ENCODE measurements at places on chromosomes 4 and X. TPM values are rescaled to one million over a fixed set of nuclear protein-coding genes. Genes with fewer than 3 reads are reported as not detected.

The SMIM20 gene
- 29.8 TPM for total RNA-seq

The WWC2 gene
- 41.3 TPM for total RNA-seq

The AR gene
- 13.2 TPM for total RNA-seq

The HMX1 gene
- total RNA-seq = not detected

- no peak for DNase-seq
Observed at GRCh38 chrX:112681976-112682375, 2.2 kb upstream of the LHFPL1 start.

DNA sequence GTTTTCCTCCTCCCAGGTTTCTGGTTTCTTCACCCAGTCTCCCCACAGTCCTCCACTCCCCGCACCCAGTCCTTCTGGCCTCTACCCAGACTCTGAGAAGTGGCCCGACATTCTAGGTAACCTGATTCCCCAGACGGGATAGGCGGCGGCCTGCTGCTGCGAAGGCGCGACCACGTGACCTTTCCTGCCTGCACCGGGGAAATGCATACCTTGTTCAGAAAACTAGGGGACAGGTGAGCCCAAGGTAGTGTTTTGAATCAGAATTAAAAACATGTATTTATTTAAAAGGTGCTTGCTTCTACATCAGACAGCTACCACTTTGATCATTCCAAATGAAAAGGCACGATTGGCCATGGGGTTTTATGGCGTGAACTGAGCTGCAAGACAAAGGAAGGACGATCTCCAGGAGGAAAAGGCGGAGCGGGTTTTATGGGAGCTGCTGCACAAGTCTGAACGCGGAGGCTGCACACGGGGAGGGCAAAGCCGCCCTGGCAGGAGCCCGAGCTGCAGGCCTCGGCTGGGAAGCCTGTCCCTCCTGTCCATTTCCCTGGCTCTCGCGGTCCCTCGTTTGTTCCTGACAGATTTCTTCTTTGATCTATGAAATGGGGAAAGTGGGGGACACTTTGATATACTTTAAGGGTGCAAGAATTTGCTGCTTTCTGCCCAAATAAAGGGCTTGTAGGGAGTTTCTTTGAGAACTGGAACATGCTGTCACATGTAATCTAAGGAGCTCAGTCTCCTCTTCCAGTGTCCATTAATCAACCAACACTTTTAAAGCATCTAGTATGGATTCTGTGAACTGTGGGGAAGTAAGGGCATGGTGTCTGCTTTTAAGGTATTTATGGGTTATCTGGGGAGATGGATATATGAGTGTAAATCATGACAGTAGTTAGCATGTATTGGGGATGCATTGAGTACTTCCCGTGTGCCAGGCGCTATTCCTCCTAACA is 150.9 kb downstream of the SPRY1 start:
- DNase-seq = no peak

DNA sequence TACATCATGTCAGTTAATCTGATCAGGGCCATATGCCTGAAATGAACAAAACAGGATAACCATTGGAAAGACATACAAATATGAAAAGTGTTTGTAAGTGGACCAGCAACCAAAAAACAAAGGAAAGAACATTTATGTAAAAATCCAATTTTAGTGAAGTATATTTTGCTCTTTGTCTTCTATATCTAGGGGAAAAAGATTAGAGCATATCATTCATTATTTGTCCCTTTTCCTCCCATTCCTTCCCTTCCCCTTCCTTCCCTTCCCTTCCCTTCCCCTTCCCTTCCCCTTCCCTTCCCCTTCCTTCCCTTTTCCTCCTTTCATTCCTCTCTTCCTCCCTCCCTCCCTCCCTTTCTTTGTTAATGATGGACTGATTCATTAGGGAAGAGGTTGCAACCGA is 1.8 kb upstream of the GNRHR start:
- DNase-seq = no peak

DNA sequence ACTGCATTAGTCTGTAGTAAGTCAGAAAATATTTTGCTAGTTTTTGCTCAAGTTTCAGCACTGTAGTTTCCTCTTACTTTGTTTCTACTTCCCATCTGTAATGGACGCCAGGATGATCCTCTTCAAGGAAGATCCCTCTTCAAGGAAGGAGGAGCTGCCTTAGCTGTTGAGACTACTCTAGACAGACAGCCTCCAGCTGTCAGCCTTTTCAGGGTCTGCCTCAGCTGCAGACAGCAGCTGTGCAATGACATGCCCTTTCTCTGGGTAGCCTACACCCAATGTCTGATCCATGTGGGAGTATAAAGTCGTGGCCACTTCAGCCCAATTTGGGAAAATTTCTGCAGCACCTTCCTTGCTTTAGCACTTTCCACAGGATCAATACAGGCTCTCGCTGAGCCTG is 281.0 kb upstream of the MAOA start:
- no peak for DNase-seq

Data from omental fat pad (tissue), 4 donors.